Right atrium auricular region (tissue), 2 donors: ENCODE measurements at places on chromosomes 2 and 18. TPM values are rescaled to one million over a fixed set of nuclear protein-coding genes. Genes with fewer than 3 reads are reported as not detected.

The PLEKHM3 gene
- 20.0 TPM for total RNA-seq

The GREB1L gene
- total RNA-seq, result 17.5 TPM

The NT5C1B gene
- not detected for total RNA-seq

The TTC32 gene
- total RNA-seq, result 3.7 TPM

The MYOM1 gene
- 410 TPM for total RNA-seq

The PLEK gene
- total RNA-seq, result 4.4 TPM

The COX7A2L gene
- total RNA-seq, result 96.0 TPM

The FSHR gene
- total RNA-seq, result 0.28 TPM

The CDH2 gene
- 269 TPM for total RNA-seq

The CBLN2 gene
- 1.3 TPM for total RNA-seq

The DGUOK gene
- total RNA-seq, result 36.2 TPM

The AQP12B gene
- total RNA-seq, result not detected

The ASB18 gene
- 7.6 TPM for total RNA-seq

The IL1F10 gene
- not detected for total RNA-seq

The PLCL1 gene
- total RNA-seq, result 26.8 TPM

The HRH4 gene
- total RNA-seq, result not detected

The KIF5C gene
- total RNA-seq, result 2.2 TPM

The SGPP2 gene
- total RNA-seq, result 13.0 TPM

The HOXD3 gene
- not detected for total RNA-seq

The FAM161A gene
- total RNA-seq, result 1.8 TPM

The SPATA3 gene
- total RNA-seq, result not detected

The UGT1A5 gene
- total RNA-seq, result not detected

The LYG2 gene
- not detected for total RNA-seq

The ST6GAL2 gene
- total RNA-seq, result 0.67 TPM

The HTR2B gene
- 7.3 TPM for total RNA-seq

The PCARE gene
- 0.79 TPM for total RNA-seq

The RAD51AP2 gene
- total RNA-seq, result 0.28 TPM

The ODC1 gene
- total RNA-seq, result 73.9 TPM

The SPEG gene
- 90.8 TPM for total RNA-seq

The EPB41L3 gene
- total RNA-seq, result 12.6 TPM

The PARD3B gene
- total RNA-seq, result 12.2 TPM

The CCL20 gene
- not detected for total RNA-seq

The USP40 gene
- total RNA-seq, result 12.5 TPM

The FBXO15 gene
- not detected for total RNA-seq

The POTEF gene
- not detected for total RNA-seq

The RUFY4 gene
- 0.12 TPM for total RNA-seq

The NYAP2 gene
- total RNA-seq, result not detected

The ASXL3 gene
- 4.8 TPM for total RNA-seq

The LHCGR gene
- not detected for total RNA-seq

The NGEF gene
- 4.8 TPM for total RNA-seq

The TNS1 gene
- 393 TPM for total RNA-seq

The LAMA1 gene
- total RNA-seq, result 0.15 TPM

The C2orf15 gene
- not detected for total RNA-seq

The MREG gene
- 0.41 TPM for total RNA-seq

The ARMC9 gene
- total RNA-seq, result 2.0 TPM
